ENCODE measurements at places on chromosomes 3 and 15.

DNA sequence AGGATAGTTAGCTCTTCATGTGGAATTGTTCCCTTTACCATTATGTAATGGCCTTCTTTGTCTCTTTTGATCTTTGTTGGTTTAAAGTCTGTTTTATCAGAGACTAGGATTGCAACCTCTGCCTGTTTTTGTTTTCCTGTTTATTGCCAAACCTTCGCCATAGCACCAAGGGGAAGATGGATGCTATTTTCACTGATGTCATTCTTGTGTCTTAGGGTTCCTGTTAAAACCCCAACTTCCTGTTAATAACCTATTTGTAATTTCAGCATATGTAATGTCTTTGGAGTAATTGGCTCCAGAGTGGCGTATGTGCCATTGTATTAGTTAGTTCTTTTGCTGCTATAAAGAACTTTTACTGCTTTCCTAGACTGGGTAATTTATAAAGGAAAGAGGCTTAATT, 10.8 kb downstream of the SAMMSON start:
- no peak for DNase-seq

DNA sequence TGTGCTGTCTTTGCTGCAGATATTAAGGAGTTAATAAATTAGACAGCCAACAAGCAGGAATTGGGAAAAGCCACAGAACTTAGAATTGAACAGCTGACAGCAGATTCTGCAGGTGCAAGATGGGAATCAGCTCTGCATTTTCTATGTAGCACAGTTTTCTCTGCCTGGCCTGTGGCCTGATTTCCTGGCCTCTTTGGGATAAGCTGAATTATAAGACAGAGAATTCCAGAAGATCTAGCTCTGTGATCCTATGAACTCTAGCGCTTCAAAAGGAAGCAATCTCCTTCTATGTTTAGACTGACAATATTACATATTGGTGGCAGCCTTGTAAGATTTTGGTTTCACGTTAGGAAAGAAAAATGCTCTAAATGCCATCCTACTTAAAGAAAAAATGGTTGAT, 24.0 kb upstream of the SOX2 start:
- DNase-seq = no peak

GRCh38 chr15:60356832-60357231, 41.0 kb downstream of the ANXA2 start:
- DNase-seq = no peak

DNA sequence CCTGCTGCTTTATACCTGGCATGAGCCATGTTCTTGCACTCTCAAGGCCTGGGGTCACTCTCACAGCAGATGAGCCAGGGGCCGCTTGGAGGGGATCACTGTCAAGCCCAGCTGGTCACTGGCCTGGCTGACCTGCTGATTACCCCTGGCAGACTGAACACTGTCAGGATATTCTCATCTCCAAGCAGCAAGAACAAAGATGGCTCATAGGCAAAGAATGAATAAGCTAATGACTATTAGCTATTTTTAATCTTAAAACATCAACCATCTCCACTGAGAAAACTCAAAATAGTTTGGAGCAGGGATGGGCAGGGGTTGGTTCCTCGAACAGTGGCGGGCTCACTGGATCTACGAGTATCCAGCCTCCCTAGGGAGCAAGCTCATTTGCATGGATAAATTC, 64.4 kb upstream of the ACAN start:
- no peak for DNase-seq

DNA sequence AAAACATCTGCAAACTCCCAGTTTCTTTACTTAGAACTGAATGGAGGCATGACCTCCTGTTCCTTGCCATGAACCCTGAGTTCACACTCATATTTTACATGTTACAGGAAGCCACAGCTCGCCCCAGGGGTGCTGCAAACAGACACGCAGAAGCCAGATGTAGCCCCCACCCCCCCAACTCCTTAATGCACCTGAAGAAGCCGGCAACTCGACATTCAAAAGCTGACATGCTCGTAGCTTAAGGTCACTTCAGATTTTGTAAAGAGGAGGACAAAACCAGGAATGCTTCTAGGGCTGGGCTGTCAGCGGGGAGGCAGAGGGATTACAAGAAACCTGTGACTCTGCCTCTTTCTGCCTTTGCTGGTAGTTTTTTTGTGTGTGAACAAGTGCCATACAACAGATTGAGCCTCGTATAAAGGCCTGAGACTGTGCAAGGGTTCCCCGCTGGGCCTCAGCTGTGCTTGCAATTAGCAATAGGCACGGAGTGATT, 42.0 kb upstream of the FEZF2 start:
- DNase-seq = no peak

GRCh38 chr3:154176036-154176435, 54.8 kb downstream of the ARHGEF26 start:
- DNase-seq = no peak

DNA sequence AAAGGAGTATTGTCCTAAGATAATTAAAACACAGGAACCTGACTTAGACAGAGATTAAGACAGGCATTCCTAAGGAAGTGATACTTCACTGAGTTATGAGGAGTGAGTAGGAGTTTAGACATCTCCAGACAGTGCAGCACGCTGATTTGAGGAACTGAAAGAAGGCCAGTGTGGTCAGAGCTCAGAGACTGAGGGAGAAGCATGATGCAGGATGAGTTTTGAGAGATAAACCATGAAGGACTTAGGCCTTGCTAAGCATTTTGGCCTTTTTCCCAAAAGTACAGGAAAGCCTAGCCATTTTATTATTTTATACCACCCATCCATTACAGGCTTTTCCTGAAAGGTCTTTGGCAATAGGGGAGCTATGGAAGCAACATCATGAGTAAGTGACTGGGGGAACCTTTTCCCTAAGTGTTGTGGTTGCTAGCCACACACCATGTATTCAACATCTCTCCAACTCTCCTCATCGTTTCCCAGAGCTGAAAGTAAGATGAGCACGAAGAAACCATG, 375.6 kb upstream of the TPRG1 start:
- DNase-seq = no peak

DNA sequence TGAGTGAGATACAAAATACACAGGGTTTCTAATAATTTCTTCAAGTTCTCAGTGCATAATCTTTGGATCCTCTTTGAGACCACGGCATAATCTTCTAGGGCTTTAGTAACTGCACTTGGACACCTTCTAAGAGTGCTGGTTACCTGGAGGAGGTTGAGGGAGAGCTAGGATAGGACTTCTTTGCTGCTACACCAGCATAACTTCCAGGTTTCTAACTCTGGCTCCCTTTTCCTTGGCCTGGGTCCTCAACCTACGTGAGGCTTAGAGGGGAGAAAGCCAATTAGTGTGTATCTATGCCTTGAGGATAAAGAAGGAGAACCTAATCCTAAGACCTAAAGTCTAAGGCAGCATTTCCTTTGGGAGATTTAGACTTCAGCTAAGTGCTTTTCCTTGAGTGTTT, 184.8 kb downstream of the LSAMP start:
- DNase-seq = no peak

DNA sequence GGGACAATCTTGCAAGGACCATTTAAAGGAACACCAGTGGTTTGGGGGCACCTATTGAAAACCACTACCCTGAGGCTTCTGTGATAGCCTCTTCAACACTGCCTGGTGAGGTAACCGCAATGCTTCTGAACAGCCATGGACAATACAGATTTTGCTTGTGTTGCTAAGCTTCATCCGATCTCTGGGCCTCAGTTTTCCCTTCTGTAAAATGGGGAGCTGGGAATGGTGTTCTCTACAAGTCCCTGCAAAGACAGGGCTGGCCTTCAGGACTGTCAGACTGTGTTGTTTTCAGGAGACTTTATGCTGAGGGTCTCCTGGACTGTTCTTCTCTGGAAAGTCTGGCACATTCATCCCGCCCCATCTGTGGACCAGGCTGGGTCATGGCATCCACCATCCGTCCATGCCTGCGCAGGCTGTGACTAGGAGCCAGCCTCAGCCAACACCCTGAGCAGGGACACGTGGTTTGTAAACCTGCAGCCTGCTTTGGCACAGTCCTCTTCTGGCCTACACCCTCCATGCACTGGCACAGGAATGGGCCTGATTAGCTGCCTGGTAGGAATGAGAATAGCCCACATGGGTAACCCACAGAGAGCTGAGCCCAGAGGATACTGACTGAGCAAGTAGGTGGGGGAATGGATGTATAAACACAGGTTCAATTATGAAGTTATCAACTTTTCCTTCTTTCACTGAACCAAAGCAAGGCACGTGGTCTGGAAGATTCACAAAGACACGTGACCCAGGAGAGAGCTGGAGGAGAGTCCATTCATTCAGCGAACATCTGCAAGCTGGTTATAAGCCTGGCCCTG, 55.3 kb downstream of the ROPN1B start:
- DNase-seq = no peak

- no peak for DNase-seq
These were observed 6.1 kb downstream of the KIF7 start for GRCh38 chr15:89649013-89649625.

DNA sequence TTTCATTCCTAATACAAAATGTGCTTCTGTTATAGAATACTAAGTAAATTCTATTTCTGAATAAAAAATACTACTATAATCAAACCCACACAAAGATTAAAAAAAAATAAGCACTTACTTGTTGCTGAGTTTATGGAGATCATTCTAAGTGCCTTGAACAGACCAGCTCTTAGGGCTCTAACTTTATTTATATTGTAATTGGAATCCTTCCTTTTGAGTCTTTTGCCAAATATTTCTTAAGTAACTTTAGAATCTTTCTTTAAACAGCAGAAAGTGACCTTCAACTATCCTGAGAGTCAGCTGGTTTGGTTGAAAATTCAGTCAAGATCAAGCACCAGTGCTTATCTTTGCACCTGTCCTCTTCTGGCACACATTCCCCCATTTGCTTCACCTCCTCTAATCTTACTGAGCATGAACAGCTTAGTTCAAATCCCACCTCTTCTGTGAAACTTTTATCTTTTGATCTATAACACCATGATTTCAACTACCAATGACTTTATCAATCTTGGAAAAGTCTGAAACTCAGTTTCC, 149.3 kb downstream of the VPS13C start:
- no peak for DNase-seq

DNA sequence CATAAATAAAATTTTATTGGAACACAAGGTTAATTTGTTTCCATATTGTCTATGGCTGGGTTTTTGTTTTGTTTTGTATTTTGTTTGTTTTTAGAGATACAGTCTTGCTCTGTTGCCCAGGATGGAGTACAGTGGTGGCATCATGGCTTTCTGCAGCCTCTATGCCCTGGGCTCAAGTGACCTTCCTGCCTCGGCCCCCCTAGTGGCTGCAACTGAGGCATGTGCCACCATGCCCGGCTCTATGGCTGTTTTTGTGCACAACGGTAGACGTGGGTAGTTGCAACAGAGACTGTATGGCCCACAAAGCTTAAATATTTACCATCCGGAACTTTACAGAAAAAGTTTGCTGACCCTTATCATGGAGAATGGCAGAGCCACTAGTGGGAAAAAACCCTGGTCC, 46.8 kb upstream of the C3orf70 start:
- DNase-seq = no peak

DNA sequence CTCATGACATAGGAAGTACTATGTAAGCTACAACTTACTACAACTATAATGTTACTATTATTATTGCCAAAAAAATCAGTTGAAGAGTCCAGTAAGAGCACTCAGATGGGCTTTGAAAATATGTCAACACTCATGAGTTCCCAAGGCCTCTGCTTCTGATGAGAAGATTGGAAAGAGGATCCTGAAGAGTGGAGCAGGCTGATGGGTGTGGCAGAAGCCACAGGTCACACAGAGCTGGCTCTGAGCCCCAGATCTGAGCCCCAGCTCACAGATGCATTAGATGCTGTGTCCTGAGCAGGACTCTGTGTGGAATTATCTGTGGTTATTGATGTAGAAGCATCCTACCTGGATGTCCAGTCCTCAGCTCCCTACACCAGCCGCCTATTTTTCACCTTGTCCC, 65.6 kb downstream of the SPSB4 start:
- DNase-seq = no peak

DNA sequence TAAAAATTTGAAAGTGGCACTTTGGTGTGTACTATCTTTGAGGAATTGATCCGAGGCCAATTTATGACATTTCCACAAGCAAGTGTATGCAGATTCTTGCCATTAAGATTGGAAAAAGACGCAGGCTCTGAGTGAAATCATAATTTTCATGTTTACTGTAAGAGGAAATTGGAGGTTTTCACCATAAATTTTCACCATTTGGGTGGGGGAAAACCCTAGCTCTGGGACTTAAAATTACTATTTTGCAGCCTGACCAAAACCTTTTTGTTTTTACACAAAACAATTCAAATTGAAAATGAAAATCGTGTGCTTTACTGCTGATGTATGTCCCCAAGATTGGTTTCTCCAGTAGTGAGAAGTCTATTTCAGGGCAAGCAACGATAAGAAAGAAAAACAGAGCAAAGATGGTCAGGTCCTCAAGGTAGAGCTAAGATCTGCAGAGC, 282.6 kb downstream of the FOXP1 start:
- no peak for DNase-seq

DNA sequence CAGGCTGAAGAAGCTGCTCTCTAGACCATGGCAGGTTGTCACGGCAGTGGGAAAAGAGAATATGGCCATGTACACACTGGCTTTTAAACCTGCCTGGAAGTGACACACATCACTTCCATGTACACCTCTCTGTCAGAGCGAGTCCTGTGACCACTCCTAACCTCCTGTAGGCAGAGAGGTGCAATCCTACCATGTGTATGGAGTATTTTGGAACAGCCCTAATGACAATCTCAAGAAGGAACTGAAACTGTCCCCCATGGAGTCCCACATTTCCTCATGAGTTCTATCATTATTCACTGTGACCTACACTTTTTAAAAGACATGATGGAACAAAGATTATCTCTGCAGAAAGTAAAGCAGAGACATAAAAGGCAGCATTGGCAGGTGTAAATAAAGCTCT, 153.4 kb upstream of the PFN2 start:
- DNase-seq = no peak

- no peak for DNase-seq
These were observed 99.5 kb upstream of the FAM98B start for GRCh38 chr15:38354315-38354929.

DNA sequence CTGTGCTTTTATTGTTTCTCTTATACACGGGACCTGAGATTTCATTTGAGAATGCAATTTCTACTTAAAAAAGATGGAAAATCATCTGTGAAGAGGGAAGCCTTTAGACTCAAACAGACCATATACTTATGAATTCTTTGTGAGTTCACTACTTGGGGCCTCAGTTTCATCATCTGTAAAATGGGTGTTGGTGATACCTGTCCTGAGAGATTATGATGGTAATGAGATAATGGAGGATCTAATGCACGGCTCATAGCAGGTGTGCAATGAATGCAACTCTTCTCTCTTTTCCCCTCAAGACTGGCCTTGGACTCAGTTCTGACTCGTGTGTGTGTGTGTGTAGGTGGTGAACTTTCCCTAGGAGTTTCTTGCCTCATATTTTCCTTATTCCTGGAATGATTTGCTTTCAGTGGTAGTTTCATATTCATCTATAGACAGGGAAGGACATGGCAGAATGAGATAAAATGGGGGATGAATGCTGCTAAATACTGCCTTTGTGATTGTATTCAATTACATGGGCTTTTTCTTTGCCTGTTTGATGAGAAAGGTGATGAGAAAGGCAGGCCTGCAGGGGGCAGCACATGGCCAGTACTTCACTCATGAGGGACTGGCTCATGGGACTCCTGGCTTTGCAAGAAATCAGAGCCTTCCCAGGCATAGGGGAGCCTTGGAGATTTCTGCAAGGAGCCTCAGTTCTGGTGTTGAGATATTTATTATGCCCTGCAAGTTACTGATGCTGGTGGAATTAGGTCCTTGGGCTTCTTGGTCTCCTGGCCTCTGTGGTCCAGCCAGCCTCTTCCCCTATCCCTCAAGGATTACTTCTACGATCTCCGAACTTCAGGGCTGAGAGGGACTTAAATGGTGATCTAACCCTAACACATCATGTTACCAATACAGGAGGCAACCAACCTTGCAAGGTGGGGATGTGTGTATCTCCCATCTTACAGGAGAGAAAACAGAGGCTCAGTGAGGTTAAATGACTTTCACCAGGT, 70.7 kb downstream of the RPLP1 start:
- no peak for DNase-seq

Data from natural killer cell treated with Interleukin-12 subunit alpha and Interleukin-12 subunit beta and Interleukin-15 and Interleukin-18, amount 100 ng/mL, for 72 hours (primary cell).